ENCODE measurements at places on chromosomes 1 and 21.

- DNase-seq = no peak
Observed at GRCh38 chr1:2508751-2509150, 17.6 kb downstream of the PANK4 start.

- DNase-seq = no peak
Observed at GRCh38 chr1:219402925-219403324, 210.0 kb downstream of the ZC3H11B start.

- no peak for DNase-seq
Observed at GRCh38 chr1:19532519-19532918, 47.2 kb upstream of the CAPZB start.

GRCh38 chr1:87121711-87122163, 206.9 kb upstream of the LMO4 start:
- DNase-seq = no peak

DNA sequence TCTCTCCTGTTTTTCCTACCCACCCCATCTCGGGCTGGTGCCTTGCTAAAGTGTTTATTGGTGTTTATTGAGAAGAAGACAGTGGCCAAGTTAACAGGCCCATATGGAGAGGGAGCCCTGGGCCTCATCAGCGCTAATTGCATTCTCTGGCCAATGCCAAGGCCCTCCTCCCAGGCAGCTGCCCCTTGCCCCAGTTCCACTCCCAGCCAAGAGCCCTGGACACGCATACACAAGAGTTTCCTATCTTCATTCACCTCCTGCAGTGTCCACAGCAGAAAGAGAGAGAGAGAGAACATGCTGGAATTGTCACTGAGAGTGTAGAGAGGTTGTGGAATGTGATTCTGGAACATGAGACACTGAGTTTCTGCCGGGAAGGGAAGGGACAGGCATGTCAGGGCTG, 25.4 kb upstream of the VWA5B1 start:
- no peak for DNase-seq

DNA sequence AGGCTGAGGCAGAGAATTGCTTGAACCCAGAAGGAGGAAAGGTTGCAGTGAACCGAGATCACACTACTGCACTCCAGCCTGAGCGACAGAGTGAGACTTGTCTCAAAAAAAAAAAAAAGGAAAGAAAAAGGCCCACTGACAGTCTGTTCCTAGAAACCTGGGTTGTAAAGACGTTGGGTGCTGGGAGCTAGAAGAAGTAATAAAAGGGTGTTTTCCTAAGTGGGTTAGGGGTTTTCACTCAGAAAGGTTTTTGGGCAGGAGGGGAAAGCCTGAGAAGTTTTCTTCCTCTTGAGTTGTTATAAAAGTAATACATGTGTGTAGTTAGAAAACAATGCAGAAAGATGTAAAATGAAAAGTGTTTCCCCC, 25.4 kb downstream of the CELA3A start:
- no peak for DNase-seq

DNA sequence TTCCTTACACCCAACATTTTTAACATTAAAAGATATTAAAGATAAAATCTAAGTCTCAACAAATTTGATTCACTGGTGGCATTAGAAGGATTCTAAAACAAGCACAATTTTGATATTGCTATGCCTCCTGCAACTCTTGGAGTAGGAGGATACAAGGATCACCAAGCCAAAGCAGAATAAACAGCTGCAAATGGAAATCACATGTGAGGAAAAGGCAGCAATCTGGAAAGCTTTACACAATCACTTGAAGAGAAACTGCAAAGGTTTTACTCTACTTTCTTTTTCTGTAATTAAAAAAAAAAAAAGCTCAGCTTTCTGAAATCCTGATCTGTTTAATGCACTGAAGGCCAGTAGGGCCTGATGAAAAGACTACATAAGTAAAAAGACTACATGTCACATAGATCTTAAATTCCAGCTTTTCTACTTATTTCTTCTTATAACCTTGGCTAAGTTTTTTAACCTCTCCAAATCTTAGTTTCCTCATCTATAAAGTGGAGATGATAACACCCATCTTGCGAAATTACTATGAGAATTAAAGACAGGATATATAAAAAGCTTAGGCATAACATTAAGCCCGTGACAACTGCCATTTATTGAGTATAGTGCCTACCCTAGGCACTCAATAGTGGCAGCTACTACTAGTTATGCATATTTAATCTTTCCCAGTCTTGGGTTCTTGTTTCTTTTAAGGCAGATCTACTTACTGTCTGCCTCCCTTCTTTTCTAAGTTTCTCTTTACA, 73.5 kb downstream of the EPS15 start:
- DNase-seq = no peak

DNA sequence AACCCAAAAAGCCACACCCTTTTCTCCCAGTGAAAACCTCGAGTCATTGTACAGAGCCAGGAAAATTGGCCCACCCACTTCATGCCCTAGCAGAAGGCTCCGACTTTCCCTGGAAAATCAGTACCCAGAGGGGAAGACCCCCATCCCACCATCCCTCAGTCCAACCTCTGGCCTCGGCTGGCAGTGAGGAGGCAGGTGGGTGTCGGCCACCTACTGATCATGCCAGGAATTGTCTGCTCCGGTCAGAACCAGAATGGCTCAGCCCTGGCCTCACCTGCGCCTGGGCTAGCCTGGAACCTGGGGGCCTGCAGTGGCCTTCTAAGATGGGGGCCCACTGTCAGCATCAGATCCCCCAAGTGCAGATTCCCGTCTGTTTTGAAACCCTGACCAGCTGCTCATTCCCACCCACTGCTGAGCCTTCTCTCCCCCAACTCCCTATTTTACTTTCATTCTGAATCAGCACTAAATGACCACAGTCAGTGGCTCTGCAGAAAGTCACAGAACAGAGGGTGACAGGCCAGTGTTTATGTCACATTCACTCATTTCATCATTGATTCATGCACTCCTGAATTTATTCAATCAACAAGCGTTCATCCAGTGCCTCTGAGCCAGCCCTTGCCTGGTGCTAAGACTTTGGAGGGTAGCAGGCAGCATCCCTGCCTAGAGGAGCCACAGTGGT, 3.0 kb upstream of the S100A9 start:
- no peak for DNase-seq

DNA sequence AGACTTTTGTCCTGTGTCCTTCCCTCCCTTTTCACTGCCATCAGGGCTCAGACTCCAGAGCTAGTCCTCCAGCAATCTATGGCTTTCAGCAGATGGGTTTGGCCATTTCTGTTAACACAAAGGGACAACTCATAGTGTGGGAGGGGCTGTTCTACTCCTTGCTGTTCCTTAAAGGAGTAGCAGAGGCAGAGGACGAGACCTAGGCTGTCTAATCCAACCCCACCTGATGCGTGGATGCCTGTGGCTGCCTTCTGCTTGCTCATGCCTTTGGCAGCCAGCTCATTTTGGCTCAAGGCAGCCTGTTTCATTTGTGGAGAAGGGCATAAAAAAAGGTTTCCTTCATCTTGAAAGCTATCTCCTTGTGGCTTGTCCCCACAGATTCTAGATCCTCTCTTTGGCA, 27.0 kb downstream of the MFSD2A start:
- no peak for DNase-seq

GRCh38 chr1:204780630-204781029, 90.0 kb upstream of the NFASC start:
- no peak for DNase-seq

DNA sequence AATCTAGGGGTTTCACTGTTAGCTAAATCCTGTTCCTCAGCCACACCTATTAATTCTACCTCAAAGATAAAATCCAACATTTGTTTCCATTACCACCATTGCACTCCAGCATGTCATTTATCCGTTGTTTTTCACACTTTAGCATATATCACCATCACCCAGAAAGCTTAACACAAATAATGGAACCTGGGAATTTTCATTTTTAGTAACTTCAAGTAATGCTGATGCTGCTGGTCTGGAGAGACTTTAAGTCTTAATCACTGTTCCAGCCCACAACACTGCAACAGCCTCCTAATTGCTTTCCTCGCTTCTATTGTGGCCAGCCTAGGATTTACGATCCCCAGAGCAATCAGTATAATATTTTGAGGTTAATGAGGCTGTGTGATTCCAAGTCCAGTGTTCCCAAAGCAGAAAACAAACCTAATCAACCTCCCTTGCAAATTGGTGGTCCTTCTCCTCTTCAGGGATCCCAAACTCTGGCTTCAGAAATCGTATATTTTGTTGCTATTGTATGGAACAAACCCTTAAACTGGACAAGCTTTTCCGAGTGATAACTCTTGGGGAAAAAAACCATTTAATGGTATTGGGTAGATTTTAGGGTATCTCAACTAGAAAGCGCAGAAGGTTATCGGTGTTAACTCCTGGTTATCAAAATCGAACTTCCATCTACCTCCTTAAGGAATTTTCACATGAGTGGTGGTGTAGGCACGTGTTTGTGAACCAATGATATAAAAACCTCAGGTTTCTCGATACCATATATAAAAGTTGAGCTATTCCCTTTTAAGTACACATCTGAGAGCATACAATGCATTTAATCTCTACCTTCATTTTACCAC, 50.0 kb upstream of the BOLA1 start:
- DNase-seq = no peak
